ENCODE measurements at places on chromosomes 3 and 15. TPM values are rescaled to one million over a fixed set of nuclear protein-coding genes. Genes with fewer than 3 reads are reported as not detected.
A peak's percentile ranks its signal among the peaks of the same experiment; 100 is the strongest.

- DNase-seq = peak; percentile 99
Observed at GRCh38 chr15:92803852-92804609, 96.1 kb upstream of the CHD2 start.

DNA sequence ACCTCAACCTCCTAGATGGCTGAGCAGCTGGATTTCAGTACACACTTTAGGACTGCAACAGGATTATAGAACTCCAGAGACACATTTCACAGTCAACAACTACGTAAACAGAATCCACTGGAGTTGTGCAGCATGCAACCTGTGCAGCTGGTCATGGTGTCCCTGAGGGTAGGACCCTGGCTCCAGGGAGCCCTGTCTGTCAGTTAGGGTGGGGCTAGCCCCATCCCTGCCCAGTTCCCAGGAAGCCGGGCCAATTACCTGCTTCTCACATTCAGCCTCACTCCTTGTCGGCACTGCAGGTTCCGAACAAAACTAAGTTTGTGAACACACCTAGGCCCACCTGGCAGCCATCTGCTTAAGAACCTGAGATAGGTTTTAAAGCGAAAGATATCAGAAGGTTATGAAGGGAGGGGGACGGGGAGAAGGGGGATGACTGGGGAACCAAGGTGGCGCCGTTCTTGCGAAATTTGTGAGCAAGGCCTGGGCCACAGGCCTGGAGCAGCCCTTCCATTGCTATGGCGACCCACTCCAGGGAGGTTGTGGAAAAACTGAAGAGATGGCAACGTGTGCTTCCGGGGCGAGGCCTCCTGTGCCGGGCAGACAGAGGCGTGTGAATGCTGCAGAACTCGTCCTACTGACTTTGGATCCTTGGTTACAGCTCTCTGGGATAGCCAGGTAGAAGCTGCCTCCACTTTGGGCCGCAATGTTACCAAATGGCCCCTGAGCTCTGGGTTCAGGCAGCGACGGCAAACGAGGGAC is 25.3 kb downstream of the ACSBG1 start:
- no peak for DNase-seq

DNA sequence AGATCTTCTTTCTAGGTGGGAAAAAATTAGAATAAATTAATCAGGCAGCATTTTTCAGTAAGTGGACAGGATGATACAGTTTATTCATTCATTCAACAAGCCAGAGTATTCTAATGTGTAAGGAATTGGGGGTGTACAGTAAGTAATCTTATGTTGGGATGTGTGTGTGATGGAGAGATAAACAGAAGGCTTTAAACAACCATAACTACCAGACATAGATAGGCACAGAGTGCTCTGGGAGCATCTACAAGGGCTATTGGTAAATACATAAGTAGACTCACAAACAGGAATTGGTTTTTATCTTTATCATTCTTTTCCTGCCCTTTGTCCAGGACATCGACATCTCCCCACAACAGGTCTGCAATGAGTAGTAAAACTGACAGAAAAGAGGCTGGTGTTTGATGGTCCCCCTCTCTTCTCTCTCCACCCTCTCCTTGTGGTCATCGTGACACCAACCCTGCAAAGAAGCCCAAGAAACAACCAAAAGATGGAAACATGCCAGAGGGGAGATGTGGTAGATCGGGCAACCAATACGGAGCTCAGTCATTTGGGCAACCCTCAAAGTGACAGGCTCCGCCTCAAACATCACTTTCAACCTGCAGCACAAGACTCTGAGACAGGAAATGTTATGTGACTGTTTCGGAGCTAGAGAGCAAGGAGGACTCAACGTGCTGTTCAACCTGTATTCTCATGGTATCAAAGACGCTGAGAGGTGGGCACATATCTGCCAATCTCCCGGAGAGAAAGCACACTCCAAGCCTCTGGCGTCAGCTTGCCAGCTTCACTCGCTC is 28.7 kb upstream of the B3GNT5 start:
- no peak for DNase-seq

GRCh38 chr3:23254282-23254681 is 51.2 kb downstream of the UBE2E2 start:
- no peak for DNase-seq

GRCh38 chr3:193844472-193844871 is 251.5 kb downstream of the OPA1 start:
- DNase-seq = no peak

HDGFL3 gene
- 52.0 TPM for polyA plus RNA-seq

Data from muscle of back (tissue), 13 donors.